Purkinje cell (primary cell): ENCODE measurements at places on chromosomes 12 and 14. TPM values are rescaled to one million over a fixed set of nuclear protein-coding genes. Genes with fewer than 3 reads are reported as not detected.

Gene TRHDE
- polyA plus RNA-seq: 3.8 TPM in 2 replicates

Gene AJUBA
- 4.1 and 8.8 TPM in 2 replicates for polyA plus RNA-seq

Gene STRAP
- polyA plus RNA-seq: 497 and 525 TPM in 2 replicates

Gene CAPZA3
- polyA plus RNA-seq: not detected in 2 replicates

Gene ZDHHC22
- 0.71 and 3.5 TPM in 2 replicates for polyA plus RNA-seq

Gene NPFF
- 0.91 TPM in 1 of 2 replicates, not detected in the other for polyA plus RNA-seq

Gene KRT8
- not detected in 2 replicates for polyA plus RNA-seq

Gene CEP290
- 33.2 and 38.7 TPM in 2 replicates for polyA plus RNA-seq

Gene CIT
- 2.2 and 3.4 TPM in 2 replicates for polyA plus RNA-seq

Gene NOS1
- polyA plus RNA-seq: 0.17 TPM in 1 of 2 replicates, not detected in the other

Gene MYRFL
- 0.24 TPM in 1 of 2 replicates, not detected in the other for polyA plus RNA-seq

Gene SLCO1C1
- polyA plus RNA-seq: 4.4 and 9.3 TPM in 2 replicates

Gene FOXA1
- polyA plus RNA-seq: not detected in 2 replicates

Gene TMEM52B
- polyA plus RNA-seq: not detected in 2 replicates

Gene OR4E2
- not detected in 2 replicates for polyA plus RNA-seq

Gene CDH24
- polyA plus RNA-seq: 0.20 TPM in 1 of 2 replicates, not detected in the other

Gene GLT1D1
- polyA plus RNA-seq: 3.0 and 4.5 TPM in 2 replicates

Gene SMOC1
- 0.23 and 0.53 TPM in 2 replicates for polyA plus RNA-seq

Gene TMEM132D
- 1.8 TPM in 1 of 2 replicates, not detected in the other for polyA plus RNA-seq
